ENCODE measurements at places on chromosomes 4 and X. TPM values are rescaled to one million over a fixed set of nuclear protein-coding genes. Genes with fewer than 3 reads are reported as not detected.

- H3K4me1 ChIP-seq, result peaks cover 18% of the 10 kb centered on the region
- no peak for DNase-seq
- no peak overlapping the region for H3K27ac ChIP-seq
- H3K27me3 ChIP-seq, result no peaks in the 10 kb centered on the region
- H3K36me3 ChIP-seq, result no peaks in the 10 kb centered on the region
These were observed 100.3 kb downstream of the CDS1 start for GRCh38 chr4:84683064-84683850.

DNA sequence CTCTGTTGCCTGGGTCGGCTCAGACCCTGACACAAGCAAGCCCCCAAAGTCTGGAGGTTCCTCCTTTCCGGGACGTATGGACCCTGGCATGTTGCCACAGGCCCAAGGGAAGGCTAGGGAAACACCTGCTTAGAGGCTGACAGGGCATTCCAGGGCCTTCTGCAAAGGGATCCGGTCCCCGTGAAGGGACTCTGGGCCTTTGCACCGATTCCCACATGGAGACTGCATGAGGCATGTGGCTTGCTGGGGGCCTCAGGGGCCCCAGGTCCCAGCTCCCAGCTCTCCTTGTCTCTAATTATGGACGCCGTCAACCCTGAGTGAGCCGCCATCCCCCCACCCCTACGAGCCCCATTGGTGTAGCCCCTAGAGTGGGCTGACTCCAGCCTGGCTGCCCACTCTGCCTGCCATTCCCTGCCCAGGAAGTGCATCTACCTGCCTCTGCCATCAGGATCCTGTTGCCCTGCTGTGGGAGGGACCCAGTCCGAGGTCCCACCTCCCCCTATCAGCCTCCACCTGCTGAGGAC is 4.2 kb upstream of the RGS12 start:
- no peak for DNase-seq
- no peak overlapping the region for H3K4me3 ChIP-seq
- peaks cover 8% of the 10 kb centered on the region for H3K4me1 ChIP-seq
- H3K27me3 ChIP-seq, result peaks cover 35% of the 10 kb centered on the region
- H3K36me3 ChIP-seq, result no peaks in the 10 kb centered on the region

Gene TCEAL6
- not detected for total RNA-seq

Gene VCX3A
- not detected for total RNA-seq

Gene BCORL1
- 14.9 TPM for total RNA-seq
